ENCODE measurements at places on chromosomes 7 and 10. TPM values are rescaled to one million over a fixed set of nuclear protein-coding genes. Genes with fewer than 3 reads are reported as not detected.
A peak's percentile ranks its signal among the peaks of the same experiment; 100 is the strongest.

GRCh38 chr10:12179606-12180170 lies 16.0 kb downstream of the NUDT5 start:
- H3K4me3 ChIP-seq = no peak overlapping the region
- no peaks in the 10 kb centered on the region for H3K4me1 ChIP-seq
- H3K36me3 ChIP-seq = no peaks in the 10 kb centered on the region
- no peaks in the 10 kb centered on the region for H3K27me3 ChIP-seq
- no peak overlapping the region for H3K27ac ChIP-seq

Gene HIF1AN
- 18.0 TPM for total RNA-seq

DNA sequence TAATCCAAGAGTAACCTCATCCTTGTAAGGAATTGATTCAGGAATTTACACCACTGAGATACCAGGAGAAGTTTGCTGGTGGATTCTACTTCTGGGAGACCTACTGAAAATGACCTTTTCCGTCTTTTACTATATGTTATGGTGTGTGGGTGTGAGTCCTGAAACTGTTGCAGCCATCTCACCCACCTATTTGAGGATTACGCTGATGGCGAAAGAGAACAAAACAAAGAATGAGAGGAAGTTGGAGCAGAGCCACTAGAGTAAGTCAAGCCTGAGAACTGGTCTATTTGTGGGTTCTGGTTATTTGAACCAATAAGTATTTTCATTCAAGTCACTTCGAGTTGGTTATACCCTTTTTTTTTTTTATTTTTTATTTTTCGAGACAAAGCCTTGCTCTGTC lies 12.7 kb upstream of the ABCC2 start:
- DNase-seq = no peak
- no peak overlapping the region for H3K4me3 ChIP-seq
- H3K36me3 ChIP-seq = no peaks in the 10 kb centered on the region
- H3K4me1 ChIP-seq = no peaks in the 10 kb centered on the region
- peak overlapping the region; percentile 15 for H3K27ac ChIP-seq

DNA sequence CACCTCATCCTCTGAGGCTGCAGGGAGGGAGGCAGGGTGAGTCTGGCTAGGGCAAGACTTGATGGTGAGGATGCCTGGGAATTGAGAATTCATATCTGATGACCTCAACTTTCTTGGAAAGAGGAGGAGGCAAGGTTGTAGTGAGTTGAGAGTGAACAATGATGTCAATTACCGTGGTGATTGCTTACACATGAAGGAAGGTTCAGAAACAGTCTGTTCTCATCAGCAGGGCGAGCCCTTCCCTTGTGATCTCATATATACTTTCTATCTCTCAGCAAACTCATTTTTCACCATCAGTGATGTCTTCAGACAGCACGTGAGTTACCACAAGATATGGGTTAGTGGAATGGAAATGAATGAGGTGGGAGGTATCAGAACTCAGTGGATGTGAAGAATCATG lies 20.1 kb upstream of the COL13A1 start:
- no peaks in the 10 kb centered on the region for H3K36me3 ChIP-seq
- no peak overlapping the region for H3K4me3 ChIP-seq
- H3K27ac ChIP-seq = no peak overlapping the region
- no peaks in the 10 kb centered on the region for H3K27me3 ChIP-seq

Gene ZNF248
- total RNA-seq = 31.4 TPM

- H3K27ac ChIP-seq = no peak overlapping the region
- no peaks in the 10 kb centered on the region for H3K4me1 ChIP-seq
- no peaks in the 10 kb centered on the region for H3K36me3 ChIP-seq
- no peak overlapping the region for H3K4me3 ChIP-seq
Measured at GRCh38 chr10:101451667-101452069, 97.7 kb downstream of the BTRC start.

GRCh38 chr7:95066737-95067530 lies 159.5 kb downstream of the PPP1R9A start:
- no peak overlapping the region for H3K4me3 ChIP-seq
- no peak overlapping the region for H3K27ac ChIP-seq
- no peaks in the 10 kb centered on the region for H3K4me1 ChIP-seq
- no peak for DNase-seq

- no peaks in the 10 kb centered on the region for H3K36me3 ChIP-seq
- no peak overlapping the region for H3K4me3 ChIP-seq
- no peaks in the 10 kb centered on the region for H3K27me3 ChIP-seq
- no peak overlapping the region for H3K27ac ChIP-seq
Measured at GRCh38 chr10:111354859-111355258, 278.0 kb downstream of the ADRA2A start.

DNA sequence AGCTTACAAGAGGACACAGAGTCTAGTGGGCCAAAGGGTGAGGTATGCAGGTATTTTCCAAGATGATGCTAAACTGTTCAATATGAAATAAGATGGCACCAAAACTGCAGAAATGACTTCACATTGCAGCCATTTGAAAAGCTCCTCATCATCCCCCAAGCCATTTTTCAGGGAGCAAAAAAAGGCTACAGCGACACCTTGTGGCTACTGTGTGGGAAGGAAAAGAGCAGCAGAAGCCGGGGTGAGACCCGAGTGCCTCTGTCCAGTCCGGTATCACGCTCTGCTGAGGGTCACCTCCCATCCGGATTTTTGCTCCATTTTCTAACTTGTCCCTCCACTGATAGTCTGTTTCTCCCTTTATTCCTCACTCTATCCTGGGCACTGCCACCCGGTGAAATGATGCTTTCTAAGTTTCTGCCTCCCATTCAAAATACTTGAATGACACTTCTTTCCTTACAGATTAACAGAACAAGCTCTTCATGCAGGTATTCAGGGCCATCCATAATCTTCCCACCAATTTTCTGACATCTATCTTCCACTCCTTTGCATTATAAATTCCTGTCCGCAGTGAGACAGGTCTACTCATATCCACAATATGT lies 220.2 kb downstream of the DGKI start:
- no peaks in the 10 kb centered on the region for H3K36me3 ChIP-seq
- H3K4me3 ChIP-seq = no peak overlapping the region
- no peak overlapping the region for H3K27ac ChIP-seq
- H3K27me3 ChIP-seq = no peaks in the 10 kb centered on the region
- DNase-seq = no peak

Gene CFAP69
- total RNA-seq = 11.9 TPM

Gene ASB15
- not detected for total RNA-seq

Gene NPY4R2
- total RNA-seq = not detected

- no peak for DNase-seq
- peak overlapping the region; percentile 31 for H3K27ac ChIP-seq
- no peaks in the 10 kb centered on the region for H3K36me3 ChIP-seq
- H3K4me3 ChIP-seq = no peak overlapping the region
- H3K27me3 ChIP-seq = no peaks in the 10 kb centered on the region
Measured at GRCh38 chr10:119398996-119399395, 143.5 kb downstream of the RGS10 start.

Gene KLLN
- total RNA-seq = 1.1 TPM

DNA sequence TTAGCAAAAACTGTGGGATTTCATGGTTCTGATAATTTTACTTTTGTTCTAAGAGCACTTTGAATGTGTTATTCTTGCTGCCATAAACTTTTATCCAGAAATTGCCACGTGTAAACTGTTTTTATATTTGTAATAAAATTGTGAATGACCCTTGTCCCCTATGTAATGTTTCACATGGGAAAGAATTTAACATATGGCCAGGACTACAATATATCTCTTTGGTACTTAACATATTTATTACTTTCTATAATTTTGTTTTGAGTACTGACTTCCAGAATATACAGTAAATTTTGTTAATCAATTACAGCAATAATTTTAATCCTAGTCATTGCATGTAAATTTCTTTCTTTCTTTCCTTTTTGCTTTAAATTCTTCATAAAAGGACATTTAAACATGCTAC lies 735.0 kb upstream of the PHF14 start:
- DNase-seq = no peak
- no peaks in the 10 kb centered on the region for H3K27me3 ChIP-seq
- H3K4me1 ChIP-seq = no peaks in the 10 kb centered on the region
- H3K4me3 ChIP-seq = no peak overlapping the region
- no peak overlapping the region for H3K27ac ChIP-seq

GRCh38 chr7:140542228-140542603 lies 62.9 kb upstream of the MKRN1 start:
- no peaks in the 10 kb centered on the region for H3K4me1 ChIP-seq
- peak overlapping the region; percentile 71 for H3K27ac ChIP-seq
- no peak for DNase-seq
- no peak overlapping the region for H3K4me3 ChIP-seq
- H3K27me3 ChIP-seq = no peaks in the 10 kb centered on the region

Gene ENTPD1
- 16.6 TPM for total RNA-seq

Gene PHYHIPL
- total RNA-seq = 10.1 TPM

DNA sequence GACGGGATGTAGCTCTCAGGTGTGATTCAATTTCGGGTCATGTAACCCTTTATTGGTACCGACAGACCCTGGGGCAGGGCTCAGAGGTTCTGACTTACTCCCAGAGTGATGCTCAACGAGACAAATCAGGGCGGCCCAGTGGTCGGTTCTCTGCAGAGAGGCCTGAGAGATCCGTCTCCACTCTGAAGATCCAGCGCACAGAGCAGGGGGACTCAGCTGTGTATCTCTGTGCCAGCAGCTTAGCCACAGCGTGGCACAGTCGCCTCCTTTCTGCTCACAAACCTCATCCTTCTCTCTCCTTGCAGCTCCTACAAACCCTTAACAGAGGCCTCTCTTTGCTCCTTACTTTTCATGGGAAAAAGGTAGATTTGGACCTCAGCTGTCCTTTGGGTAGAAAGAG lies 197.5 kb upstream of the PRSS58 start:
- H3K36me3 ChIP-seq = no peaks in the 10 kb centered on the region
- no peak overlapping the region for H3K4me3 ChIP-seq
- H3K27me3 ChIP-seq = no peaks in the 10 kb centered on the region

Gene RAB11FIP2
- 16.8 TPM for total RNA-seq

Gene TMEM26
- total RNA-seq = 0.54 TPM
